ENCODE measurements at places on chromosomes 1 and 21. TPM values are rescaled to one million over a fixed set of nuclear protein-coding genes. Genes with fewer than 3 reads are reported as not detected.

GRCh38 chr1:82697965-82698364 is 897.2 kb downstream of the ADGRL2 start:
- DNase-seq: no peak
- no peaks in the 10 kb centered on the region for H3K27me3 ChIP-seq
- H3K4me3 ChIP-seq: no peak overlapping the region
- H3K4me1 ChIP-seq: no peaks in the 10 kb centered on the region
- no peak overlapping the region for H3K27ac ChIP-seq
- no peaks in the 10 kb centered on the region for H3K36me3 ChIP-seq

DNA sequence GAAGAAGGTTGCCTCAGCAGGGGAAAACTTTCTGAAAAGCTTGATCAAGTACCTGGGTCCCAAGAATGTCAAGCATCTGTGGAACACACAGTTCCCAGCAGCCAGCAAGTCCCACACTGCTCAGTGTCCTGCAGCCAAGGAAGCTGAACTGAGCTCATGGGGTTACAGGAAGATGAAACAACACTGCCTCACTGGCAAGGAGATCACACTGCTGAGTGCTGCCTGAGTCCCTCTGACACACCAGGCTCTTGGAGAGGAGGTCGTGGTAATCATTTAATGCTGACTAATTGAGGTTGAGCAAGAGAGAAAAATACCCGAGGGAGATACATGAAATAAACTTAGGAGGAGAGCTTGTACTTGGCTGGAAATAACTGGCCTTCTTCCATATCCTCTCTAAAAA is 75.2 kb downstream of the MPZL1 start:
- no peaks in the 10 kb centered on the region for H3K27me3 ChIP-seq
- H3K4me1 ChIP-seq: peaks cover 10% of the 10 kb centered on the region
- no peak for DNase-seq
- no peaks in the 10 kb centered on the region for H3K36me3 ChIP-seq
- no peak overlapping the region for H3K4me3 ChIP-seq
- peak overlapping the region; percentile 39 for H3K27ac ChIP-seq

DNA sequence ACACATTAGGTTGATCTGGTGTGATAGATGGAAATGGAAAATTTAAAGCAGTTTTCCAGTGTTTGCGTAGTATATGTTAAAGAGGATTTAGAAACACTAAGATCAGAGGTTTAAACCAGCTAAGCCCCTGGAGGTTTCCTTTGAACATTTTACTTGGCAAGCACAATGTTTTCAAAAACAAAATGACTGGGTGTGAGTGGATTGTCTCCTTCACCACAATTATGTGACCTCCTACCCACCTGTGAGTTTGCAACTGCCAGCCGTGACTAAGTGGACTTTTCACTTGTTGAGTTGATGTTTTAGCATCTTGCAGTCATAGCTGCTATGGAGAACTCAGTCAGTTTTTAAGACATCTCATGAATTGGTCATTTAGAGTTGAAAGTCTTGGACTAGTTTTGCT is 4.7 kb downstream of the CCDC190 start:
- H3K4me1 ChIP-seq: no peaks in the 10 kb centered on the region
- no peaks in the 10 kb centered on the region for H3K36me3 ChIP-seq
- no peak overlapping the region for H3K27ac ChIP-seq
- no peak overlapping the region for H3K4me3 ChIP-seq
- no peak for DNase-seq
- H3K27me3 ChIP-seq: peaks cover 3% of the 10 kb centered on the region

ADAMTSL4 gene
- total RNA-seq: 0.86 TPM

NFASC gene
- total RNA-seq: 0.38 TPM
